T1000 (cell line): ENCODE measurements at places on chromosomes 4 and X.

DNA sequence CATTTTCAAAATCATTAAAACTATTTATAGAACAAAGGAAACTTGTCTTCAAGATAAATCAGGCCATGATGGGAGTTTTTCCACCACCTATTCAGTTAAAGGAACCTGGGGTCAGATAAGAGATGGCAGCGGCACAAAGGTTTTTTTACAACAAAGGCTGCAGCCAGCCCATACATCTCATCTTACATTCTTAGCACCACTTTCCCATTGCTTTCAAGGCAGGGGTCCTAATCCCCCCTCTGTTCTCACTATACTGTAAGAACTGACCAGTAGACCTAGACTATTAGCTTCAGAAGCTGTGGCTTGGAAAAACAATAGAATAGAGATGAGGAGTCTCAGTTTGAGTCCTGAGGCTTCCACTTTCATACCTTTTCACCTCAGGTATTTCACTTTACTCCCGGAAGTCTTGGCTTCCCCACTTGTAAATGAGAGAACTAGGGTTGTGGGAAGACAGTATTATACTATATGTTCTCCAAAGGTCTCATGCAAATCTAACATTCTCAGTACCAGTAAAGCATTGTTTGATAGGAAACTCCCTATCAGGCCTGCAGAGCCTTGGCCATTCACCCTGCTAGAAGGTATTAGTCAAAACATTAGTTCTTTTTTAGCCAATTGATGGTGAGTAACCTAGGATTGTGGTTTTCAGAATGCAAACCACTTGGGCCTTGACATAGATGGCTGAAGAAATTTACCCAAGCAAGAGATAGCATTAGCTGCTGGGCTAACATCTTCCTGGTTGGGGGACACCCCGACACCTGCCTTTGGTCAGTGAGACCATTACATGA is 182.9 kb upstream of the PBDC1 start:
- DNase-seq = no peak

GRCh38 chr4:55613621-55614020 is 21.6 kb upstream of the PDCL2 start:
- no peak for DNase-seq

DNA sequence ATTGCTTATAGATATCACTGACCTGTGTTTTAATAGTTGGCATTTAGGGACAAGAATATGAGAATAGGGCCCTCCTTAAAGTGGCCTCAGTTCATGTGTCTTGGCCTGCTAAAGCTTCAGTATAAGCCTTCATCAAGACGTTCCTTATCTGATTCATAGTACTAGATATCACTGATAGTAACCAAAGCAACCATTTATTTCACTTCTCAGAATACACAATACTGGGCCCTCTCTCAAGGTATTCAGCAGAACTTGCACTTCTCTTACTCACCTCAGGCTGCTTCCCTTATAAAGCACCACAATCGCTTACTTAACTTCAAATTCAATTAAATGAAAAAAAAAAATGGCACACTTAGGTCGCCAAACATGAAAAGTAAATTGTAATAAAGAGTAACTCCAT is 259.4 kb upstream of the PCDH7 start:
- no peak for DNase-seq

GRCh38 chrX:132749406-132749805 is 209.0 kb downstream of the HS6ST2 start:
- no peak for DNase-seq

- DNase-seq = no peak
Measured at GRCh38 chr4:100644150-100644549, 126.3 kb upstream of the EMCN start.

- DNase-seq = no peak
Measured at GRCh38 chr4:91116861-91117260, 989.7 kb downstream of the CCSER1 start.

DNA sequence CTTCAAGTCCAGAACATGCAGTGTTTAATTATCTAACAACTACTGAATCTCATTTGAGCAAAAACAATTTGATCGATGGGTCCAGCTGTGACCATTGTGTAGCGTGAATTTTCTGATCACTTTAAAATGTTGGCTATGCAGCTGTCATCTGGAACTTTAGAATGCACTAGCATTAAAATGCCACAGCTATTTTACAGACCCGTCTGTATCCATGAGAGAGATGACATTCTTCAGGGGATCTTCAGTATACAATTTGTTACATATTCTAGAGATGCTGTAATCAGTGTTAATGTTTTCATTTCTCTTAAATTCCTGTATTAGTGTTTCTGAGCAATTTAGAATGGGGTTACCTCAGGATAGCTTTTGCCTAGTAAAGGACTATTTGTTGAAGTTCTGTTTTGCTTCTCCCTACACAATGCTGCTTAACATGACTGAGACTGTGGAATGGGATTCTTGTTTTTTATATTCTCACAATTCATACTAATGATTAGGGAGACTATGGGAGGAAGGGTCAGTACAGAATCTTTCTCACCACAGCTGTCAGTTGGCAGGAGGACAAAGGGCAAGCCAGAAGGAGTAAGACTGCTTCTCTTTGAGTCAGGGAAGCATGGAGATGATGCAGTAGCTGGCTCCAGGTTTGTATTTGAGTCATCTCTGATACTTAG is 13.2 kb upstream of the CTSO start:
- no peak for DNase-seq

- DNase-seq = no peak
Measured at GRCh38 chr4:76821641-76822040, 76.3 kb downstream of the SOWAHB start.

DNA sequence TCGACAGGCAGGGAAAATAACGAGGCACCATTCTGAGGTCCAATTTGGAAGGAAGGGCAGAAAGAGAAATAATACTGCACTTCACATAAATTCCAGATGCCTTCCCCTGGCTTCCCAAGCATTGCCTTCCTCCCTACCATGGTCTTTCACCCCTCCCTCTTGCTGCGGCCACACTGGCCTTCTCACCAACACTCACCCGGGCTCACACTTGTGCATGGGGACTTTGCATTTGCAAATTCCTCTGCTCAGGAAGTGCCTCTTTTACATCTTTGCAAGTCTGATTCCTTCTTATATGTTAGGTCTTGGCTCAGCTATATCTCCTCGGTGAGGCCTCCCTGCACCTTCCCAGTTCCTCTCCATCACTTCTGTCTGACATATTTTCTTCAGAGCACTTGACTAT is 199.4 kb downstream of the CHIC2 start:
- no peak for DNase-seq

DNA sequence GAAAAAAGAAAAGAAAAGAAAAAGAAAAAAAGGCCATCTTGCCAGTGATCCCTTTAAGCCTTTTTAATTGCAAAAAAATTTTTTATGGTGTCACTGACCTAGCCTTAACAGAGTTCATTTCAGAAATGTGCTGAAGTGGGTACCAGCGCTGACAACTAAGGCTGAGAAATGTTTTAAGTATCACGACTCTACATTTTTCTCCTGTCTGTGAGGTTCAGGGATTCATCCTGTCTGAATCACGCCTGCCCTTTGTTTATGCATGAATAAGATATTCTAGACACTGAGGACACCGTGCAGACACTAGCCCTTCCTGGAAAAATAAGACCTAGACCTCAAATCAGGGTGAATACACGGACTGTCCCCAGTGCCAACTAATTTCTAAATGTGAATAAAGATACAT is 154.4 kb upstream of the NOCT start:
- no peak for DNase-seq

GRCh38 chrX:82087699-82088098 is 885.8 kb downstream of the SH3BGRL start:
- DNase-seq = no peak

DNA sequence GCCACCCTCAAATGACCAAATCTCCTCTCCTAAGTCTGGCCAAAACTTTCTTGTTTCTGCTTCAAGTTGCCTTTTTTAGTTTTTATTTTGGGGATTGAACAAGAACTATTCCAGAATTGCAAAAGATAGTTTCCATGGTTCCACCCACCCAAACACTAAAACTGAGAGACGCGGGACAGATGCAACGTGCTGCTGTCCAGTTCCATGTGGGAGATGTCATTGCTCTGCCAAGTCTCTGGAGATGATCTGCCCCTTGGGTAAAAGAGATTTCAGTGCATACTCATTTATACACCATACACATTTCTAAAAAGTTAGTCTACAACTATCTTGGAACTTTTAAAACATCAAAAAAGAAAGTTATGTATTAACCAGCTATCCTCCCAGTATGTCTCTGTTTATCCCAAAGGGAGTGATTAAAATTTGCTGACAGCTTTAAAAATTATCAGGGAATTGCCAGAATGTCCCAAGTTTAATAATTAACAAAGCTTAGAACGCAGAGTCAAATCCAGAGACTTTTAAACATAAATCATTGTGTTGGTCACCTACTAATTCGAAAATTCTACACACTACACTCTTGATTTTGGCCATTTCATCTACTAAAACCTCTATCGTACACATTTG is 3.2 kb downstream of the MAOB start:
- DNase-seq = no peak

- DNase-seq = no peak
Measured at GRCh38 chr4:53587135-53587534, 4.2 kb downstream of the LNX1 start.
